ENCODE measurements at places on chromosomes 11 and 22. TPM values are rescaled to one million over a fixed set of nuclear protein-coding genes. Genes with fewer than 3 reads are reported as not detected.

- no peak for DNase-seq
These were observed 55.3 kb downstream of the ZNF143 start for GRCh38 chr11:9516113-9516512.

Gene FBLN1
- total RNA-seq, result 1.0 TPM

Gene SPINDOC
- total RNA-seq, result 14.4 TPM

Gene MS4A6A
- not detected for total RNA-seq

GRCh38 chr11:43866520-43866919 is 14.1 kb upstream of the ALKBH3 start:
- no peak for DNase-seq

Gene LMO2
- 1.4 TPM for total RNA-seq

DNA sequence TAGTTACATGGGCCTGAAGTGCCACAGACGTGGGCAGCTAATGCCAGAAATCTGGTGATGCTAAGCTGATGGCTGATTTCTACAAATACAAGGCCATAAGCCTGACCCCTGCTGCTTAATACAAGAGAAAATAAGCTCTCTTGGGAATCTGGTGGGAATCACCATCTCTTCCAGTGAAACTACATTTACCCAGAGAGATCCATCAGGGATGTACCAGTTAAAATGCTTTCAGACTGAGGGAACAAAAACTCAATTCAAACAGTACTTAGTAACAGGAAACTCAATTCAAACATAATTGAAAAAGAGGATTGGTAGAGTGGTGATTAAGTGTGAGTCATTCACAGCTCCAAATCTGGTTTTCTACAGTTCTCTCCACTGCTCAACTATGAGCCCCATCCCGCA is 1.7 kb upstream of the CAVIN3 start:
- DNase-seq, result no peak

Gene MAPK8IP1
- 10.7 TPM for total RNA-seq

- DNase-seq, result no peak
These were observed 57.6 kb downstream of the PLEKHA7 start for GRCh38 chr11:16956538-16957153.

DNA sequence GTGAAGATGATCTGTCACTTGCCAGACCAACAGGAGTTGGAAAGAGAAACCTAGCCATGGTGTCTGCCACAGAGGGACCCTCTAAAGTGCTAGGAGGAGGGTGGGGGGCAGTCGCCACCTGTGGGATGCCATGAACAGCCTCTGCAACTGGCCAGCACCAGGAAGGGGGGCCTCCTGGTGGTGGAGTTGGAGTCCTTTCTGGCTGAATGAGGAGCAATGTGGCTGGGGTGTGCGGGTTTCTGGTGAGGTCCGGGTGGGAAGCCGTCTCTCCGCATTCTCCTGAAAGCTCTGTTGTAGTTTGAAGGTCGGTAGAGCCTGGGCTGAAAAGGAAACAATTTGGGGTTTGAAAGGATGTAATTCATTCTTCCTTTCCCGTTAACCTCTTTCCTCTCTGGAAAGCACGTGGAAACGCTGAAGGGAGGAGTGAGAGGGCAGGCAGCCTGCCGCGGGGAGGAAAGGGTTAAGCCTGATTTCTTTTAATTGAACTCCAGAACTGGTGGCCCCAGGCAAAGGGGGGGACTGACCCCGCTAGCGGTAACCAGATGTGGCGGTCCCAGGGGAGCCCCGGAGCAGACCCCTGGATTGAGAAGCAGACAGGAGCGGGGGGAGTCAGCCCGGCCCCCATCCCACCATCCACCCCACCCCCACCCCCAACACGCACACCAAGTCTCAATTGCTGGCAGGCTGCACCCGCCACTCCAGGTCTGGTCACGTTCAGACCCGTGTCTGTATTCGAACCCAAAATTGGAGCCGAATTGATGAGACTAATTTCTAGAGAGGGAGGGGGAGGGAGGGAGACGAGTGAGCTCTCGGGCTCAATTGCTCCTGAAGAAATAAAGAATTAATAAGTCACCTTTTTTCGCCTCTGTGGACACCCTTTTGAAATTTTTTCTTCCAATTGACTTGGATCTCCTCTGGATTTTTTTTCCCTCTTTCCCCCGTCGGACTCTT is 1.8 kb upstream of the FLI1 start:
- no peak for DNase-seq

GRCh38 chr11:47918882-47919495 is 61.4 kb upstream of the PTPRJ start:
- DNase-seq, result peak; percentile 72

- DNase-seq, result no peak
These were observed 3.4 kb upstream of the APLP2 start for GRCh38 chr11:130066338-130066737.

Gene RAB38
- 1.6 TPM for total RNA-seq

Gene TUBA8
- total RNA-seq, result 0.06 TPM

Gene RAG2
- not detected for total RNA-seq

GRCh38 chr22:43777286-43777685 is 34.8 kb downstream of the EFCAB6 start:
- DNase-seq, result peak; percentile 60

Gene CRYAB
- not detected for total RNA-seq

Gene TEF
- 8.6 TPM for total RNA-seq

GRCh38 chr22:39233710-39234471 is 10.9 kb downstream of the PDGFB start:
- no peak for DNase-seq

- no peak for DNase-seq
These were observed 20.9 kb upstream of the ATXN10 start for GRCh38 chr22:45650721-45651120.

DNA sequence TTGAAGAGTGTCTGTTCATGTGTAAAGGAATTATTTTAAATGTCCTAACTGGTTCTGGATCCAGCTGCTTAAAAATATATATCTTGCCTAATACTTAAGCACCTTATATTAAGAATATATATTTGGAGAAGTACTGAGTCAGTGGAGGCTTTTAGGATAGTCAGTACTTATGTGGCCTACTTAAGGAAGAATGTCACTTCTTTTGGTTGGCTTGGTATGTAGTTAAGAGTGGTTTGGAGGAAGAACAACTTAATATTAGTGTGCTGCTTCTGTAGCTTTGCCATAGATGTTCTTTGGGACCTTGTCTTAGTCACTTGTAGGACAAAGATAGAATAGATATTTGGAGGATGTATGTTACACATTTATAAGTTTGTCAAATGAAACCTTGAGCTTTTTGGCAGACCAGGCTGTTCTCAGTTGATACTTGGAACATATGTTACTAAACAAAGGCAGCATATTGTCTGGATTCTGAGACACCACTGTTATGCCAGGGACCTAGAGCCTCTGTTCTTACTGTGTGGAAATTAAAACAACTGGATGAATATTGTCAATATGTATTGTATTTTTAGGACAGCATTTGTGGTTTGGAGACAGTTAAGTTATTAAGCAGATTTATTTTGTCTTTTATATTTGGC is 4.9 kb downstream of the HIPK3 start:
- no peak for DNase-seq

DNA sequence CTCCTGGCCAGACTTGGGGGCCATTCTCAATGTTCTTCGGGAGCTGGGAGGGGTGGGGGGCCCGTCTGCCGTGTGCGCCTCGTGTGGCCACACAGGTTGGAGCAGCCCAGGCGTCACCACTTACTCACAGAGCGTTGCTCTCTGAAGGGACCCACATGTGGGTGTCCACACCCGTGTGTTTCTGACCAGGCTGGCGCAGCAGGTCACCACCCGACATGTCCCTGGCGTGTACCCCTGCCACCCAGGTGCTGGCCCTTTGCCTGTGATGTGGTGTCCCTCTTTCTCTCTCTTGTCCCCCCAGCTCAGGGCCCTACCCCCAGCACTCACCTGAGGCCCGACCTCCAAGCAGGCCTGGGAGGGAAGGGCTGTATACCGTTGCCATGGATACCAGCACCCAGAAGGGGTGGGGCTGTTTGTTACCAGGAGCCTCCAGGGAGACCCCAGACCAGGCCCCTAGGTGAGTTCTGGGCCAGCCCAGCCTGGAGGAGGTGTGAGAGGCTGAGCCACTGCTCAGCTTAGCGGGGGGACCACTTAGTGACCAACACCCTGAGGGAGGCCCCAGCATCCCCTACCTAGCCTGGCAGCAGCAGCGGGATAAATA is 1.4 kb downstream of the LMNTD2 start:
- DNase-seq, result no peak

- DNase-seq, result peak; percentile 44
These were observed at the start of gene GRK3 for GRCh38 chr22:25564320-25564978. GRK3 (plus strand) TSS chr22:25564675; CDS start chr22:25565041, 366 bp downstream.

Gene PRG2
- not detected for total RNA-seq

GRCh38 chr22:43504666-43505261 is 93.0 kb downstream of the MPPED1 start:
- no peak for DNase-seq

DNA sequence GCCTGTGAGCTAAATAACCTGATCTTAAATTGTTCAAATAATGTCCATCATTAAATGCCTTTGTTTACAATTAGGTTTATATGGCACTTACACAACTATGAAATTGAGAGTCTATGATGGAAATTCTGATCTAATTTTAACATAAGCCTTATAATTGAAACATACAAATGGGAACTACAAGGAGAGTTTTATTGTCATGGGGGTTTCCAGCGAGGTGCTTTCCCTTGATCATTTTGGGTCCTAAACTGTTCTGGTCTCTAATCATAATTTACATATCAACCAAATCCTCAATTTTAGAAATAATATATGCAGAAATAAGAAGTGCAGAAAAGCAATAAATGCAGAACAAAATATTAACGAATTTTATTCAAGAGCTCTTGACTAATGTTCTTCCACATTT is 44.9 kb downstream of the RRAS2 start:
- no peak for DNase-seq

Gene OR8D4
- not detected for total RNA-seq

Gene ANO1
- 0.37 TPM for total RNA-seq

DNA sequence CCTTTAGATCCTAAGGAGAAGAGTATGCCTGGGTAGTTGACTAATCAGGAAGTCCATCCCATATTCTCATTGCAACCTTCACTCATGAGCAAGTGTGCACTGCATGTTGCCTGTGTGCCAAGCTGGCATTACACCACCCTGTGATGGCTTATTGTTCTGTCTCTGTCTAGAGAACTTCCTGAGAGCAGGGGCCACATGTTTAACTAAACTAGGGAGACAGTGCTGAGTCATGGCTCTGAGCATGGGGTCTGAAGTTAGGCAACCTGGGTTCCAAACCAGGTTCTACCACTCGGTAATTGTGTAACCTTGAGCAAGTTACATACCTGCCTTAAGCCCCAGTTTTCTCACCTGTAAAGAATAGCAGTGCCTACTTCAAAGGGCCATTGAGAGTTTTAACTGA is 39.6 kb downstream of the CSNK2A3 start:
- peak; percentile 71 for DNase-seq

Gene APOA1
- 0.54 TPM for total RNA-seq

GRCh38 chr11:95650276-95650675 is 139.3 kb downstream of the FAM76B start:
- no peak for DNase-seq

Gene LAYN
- 34.3 TPM for total RNA-seq

DNA sequence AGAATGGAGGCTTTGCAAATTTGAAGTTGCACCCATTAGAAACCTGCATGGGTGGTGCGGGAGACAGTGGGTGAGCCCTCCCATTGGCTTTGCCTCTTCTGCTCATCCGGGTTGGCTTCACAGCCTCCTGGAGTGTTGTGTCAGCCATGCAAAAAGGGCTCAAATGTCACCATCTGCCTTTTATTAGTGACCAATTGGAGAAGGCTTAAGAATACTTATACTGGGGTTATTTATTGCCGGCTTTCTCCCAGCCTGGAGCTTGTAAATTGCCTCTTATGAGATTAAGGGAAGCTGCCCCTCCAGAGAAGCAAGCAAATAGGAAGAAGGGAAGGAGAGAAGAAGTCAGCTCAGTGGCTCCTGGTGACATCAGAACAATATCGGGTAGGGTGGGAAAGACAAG is 182.6 kb downstream of the ST3GAL4 start:
- no peak for DNase-seq

- no peak for DNase-seq
These were observed 13.1 kb downstream of the TMEM25 start for GRCh38 chr11:118544010-118544646.

- DNase-seq, result peak; percentile 69
These were observed 4.8 kb downstream of the BEST1 start for GRCh38 chr11:61954851-61955421.

GRCh38 chr11:59918987-59919589 is 19.1 kb upstream of the OOSP1 start:
- peak; percentile 48 for DNase-seq

DNA sequence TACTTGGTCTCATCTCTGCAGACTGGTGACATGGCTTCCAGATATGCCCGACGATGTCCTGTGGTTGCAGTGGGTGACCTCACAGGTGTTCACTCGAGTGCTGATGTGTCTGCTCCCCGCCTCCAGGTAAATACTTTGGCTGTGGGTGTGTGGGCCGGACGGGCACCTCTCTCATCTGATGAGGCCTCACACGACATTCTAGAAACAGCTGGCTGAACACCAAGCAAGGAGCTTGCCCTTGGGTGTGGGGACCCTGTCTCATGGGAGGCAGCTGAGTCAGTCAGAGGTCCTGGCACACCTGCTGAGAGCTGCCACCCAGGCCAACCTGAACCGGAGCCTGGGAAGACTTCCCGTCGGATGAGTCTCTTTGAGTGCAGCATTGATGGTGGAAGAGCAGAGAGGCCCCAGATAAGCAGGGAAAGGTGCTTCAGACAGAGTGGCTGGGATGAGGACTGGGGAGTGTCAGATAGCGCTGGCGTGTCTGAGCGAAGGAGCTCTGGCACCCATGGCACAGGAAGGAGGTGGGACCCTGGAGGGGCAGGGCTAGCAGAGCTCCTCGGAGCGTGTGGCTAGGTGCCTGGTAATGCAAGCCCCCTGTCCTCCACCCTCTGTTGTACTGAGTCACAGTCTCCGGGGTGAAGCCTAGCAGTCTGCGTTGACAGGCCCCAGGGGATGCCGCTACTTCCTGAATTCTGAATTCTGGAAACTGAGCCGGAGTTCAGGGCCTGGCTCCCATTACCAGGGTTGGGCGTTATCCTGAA is 10.4 kb upstream of the SAMM50 start:
- DNase-seq, result no peak

- DNase-seq, result no peak
These were observed 156.6 kb upstream of the POU2AF2 start for GRCh38 chr11:111088847-111089355.

Gene THY1
- total RNA-seq, result 191 TPM

DNA sequence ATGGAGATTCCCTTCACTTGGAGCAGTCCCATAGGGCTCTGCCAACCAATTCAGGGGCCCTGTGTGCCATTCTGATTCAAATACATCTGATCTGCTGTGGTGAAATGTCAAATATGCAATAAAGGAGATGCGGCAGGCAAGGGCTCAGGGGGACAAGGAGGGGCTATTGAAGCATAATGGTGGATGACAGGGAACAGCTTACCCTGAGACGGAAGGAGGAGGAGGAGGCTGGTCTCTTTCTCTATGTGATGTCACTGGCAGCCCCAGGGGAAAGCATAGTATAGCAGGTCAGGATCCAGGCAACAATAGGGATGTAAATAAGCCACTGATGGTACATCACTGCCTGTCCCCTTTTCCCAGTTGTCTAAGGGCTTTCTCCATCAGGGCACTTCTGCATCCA is 350.9 kb upstream of the SYN3 start:
- no peak for DNase-seq

- no peak for DNase-seq
These were observed 176.1 kb downstream of the DBX1 start for GRCh38 chr11:19984048-19984742.

GRCh38 chr11:71301858-71302533 is 49.6 kb upstream of the SHANK2 start:
- DNase-seq, result no peak
